Stimulated activated naive CD4-positive, alpha-beta T cell (primary cell): ENCODE measurements at places on chromosomes 16 and 17.

- peak; percentile 27 for DNase-seq
These were observed 178.7 kb downstream of the SEC14L1 start for GRCh38 chr17:77319211-77320043.

DNA sequence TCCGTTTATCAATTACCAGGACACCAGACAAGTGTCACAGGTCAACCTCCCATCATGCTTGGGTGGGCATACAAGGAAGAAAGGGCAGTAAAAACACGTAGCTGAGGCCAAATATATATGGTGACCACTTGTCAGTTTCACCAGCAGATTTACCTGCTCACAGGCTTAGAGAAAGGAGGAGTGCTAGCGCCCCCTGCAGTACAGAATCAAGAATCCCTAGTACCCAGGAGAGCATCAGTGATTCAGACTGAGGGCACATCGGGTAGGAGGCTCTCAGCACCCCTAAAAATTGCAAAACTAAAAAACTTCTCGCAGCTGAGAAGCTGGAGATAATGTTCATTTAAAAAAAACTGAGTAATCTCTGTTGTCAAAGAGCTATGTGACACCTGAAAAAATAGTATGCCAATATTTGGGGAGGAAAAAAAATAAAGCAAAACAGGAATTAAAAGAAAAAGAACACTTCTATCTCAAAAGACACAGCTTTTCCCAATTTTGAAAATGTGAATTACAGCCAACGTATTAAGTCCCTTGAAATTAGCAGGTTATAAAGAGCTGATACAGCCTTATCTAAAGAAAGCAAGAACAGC is 21.2 kb upstream of the MON1B start:
- no peak for DNase-seq

- DNase-seq, result no peak
These were observed 24.4 kb upstream of the ADCY9 start for GRCh38 chr16:4140652-4141051.

GRCh38 chr17:67400193-67400592 is 23.1 kb downstream of the PITPNC1 start:
- peak; percentile 27 for DNase-seq

GRCh38 chr17:80526116-80526910 is 18.3 kb upstream of the RPTOR start:
- DNase-seq, result no peak

GRCh38 chr17:74156878-74157277 is 46.6 kb upstream of the RPL38 start:
- no peak for DNase-seq

- DNase-seq, result no peak
These were observed 45.9 kb downstream of the JPH3 start for GRCh38 chr16:87648236-87648635.

GRCh38 chr16:67546761-67547422 is 15.4 kb upstream of the CTCF start:
- DNase-seq, result peak; percentile 78
